ENCODE measurements at places on chromosomes 12 and 14. TPM values are rescaled to one million over a fixed set of nuclear protein-coding genes. Genes with fewer than 3 reads are reported as not detected.

Gene KLRF1
- total RNA-seq, result not detected

Gene SNRPF
- total RNA-seq, result 126 TPM

Gene GALNT16
- 3.6 TPM for total RNA-seq

Gene AQP6
- not detected for total RNA-seq

Gene TCL1A
- total RNA-seq, result not detected

Gene OTOGL
- not detected for total RNA-seq

All from A549 treated with CpdA at 1 μM for 4 hours (cell line).